ENCODE measurements at places on chromosomes 13 and 19. TPM values are rescaled to one million over a fixed set of nuclear protein-coding genes. Genes with fewer than 3 reads are reported as not detected.

Gene RPL36
- 703 TPM for total RNA-seq

Gene FAM32A
- 57.2 TPM for total RNA-seq

DNA sequence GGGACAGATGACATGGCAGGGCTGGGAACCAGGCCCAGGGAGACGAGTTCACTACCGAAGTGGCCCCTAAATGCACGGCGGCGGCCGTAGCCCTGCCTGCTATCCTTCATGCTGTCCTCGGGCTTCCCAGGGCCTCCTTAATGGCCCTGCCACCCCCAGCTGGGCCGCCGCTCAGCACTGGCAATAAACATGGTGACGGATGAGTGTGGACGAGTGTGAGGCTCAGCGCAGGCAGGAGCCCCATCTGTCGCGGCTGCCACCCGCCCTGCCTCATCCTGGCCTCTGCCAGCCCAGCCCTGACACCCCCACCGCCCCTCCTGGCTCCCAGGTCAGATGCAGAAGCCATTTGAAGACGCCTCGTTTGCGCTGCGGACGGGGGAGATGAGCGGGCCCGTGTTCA, 13.6 kb downstream of the PIN1 start:
- DNase-seq: no peak

DNA sequence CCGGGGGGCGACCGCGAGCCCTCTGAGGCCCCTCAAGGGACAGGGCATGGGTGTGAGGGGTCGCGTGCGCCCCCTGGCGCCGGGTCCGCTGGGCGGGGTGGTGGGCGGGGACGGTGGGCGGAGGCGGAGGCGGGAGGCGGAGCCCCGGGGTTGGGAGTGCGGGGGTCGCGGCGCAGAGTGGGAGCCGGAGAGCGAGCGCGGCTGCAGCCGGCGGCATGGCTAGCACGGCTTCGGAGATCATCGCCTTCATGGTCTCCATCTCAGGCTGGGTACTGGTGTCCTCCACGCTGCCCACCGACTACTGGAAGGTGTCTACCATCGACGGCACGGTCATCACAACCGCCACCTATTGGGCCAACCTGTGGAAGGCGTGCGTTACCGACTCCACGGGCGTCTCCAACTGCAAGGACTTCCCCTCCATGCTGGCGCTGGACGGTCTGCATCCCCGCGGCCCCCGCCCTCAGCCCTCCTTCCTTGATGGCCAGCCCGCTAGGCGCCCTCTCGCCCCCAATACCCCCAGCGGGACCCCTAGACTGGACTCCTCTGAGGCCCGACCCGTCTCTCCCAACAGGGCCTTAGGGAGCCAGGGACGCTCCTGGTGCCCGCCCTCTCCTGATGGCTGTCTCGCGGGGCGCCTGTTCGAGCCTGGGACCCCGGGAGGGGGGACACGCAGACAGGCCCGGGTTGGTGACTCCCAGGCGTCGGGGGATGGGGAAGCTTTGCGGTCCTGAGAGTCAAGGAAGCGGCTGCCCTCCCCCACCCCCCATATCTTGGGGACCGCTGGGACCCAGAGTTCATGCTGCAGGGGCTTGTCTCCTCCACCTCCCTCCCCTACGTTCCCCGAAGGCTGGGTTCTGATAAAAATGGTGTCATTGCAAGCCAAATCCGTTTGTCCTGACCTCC, at the start of gene CLDN10:
Gene CLDN10, plus strand, starts transcription at position 182 of the 903 bp plus-strand sequence. Its CDS starts 34 bp downstream, at position 216.
- DNase-seq: no peak

DNA sequence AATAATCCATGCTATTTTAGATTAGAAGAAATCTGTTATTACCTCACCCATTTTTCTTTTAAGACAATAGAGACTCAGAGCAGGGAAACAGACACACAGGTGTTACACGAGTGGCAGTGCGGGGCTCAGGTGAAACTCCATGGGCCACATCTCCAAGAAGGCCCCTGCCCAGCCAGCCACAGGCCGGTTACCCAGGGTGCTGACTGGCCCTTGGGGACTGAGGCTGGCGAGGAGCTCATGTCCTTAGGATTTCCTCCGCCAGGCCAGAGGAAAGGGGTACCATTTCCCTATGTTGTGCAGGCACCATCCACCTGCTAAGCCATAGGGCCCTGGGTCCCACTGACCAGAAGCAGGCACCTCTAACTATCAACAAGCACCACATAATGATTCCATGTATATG, 10.6 kb downstream of the C19orf47 start:
- no peak for DNase-seq

Gene KCTD4
- total RNA-seq: not detected

DNA sequence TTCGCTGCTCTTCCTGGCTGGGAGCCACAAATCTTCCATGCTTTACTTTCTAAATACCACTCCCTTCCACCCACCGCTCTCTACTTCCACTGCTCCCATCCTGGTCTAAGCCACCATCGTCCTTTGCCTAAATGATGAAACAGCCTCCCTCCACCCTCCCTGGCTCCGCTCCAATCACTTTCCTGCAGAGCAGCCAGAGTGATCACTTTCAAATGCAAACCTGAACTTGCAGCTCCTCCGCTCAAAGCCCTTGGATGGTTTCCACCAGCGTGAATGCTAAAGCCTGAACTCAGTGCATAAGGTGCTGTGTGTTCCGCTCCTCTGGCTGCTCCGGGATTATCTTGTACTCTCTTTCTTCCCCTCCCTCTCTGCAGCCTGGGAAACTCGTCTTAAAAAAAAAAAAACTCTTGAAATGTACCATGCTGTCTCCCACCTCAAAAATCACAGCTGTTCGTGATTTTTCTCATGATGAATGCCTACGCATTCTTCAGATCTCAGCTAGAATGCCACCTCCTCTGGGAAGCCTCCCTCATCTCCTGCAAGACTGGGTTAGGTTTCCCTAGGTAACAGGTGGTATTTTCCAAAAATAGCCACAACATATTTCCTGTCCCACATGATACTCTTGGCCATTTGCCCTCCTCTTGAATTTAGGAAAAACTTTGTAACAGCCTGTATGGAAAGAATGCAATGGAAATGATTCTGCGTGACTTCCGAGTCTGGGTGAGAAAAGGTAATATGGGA, 3.7 kb upstream of the SIN3B start:
- no peak for DNase-seq

DNA sequence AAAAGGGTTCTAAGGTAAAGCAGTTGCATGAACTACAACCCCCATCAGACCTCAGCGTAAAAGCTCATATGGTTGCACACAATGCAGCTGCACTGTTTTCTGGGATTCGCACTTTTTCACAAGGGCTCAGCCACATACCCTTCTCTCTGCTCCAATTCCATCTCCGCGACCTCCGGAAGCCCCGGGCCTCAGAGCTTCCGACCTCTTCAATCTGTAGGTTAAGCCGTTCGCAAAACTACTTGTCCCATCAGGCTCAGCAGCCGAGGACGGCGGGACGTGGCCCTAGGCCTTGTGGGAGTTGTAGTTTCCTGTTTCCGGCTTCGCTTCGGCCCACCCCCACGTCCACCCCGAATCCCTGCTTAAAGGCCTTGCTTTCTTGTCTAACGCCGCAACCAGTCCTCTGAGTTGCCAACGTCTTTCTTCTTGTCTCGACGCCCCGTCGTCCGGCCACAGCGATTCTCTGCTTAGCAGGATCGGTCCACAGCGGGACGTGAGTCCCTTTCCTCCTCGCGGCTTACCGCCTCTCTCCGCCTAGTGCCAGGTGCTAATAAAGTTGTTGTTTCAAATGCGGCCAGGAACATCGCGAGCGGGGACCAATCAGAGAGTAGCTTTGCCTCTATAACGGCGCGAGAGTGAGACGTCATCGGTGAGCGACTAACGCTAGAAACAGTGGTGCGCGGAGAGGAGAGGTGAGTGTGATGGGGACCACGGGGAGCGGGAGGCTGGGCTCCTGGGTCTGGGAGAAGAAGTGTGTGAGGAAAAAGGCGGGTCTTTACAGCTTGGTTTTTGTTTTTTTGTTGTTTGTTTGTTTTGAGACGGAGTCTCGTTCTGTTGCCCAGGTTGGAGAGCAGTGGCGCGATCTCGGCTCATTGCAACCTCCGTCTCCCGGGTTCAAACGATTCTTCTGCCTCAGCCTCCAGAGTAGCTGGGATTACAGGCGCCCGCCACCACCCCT, at the start of the genes PRPF31 and TFPT:
Gene PRPF31, plus strand, starts transcription at position 646 of the 955 bp plus-strand sequence. CDS start 2,525 bp downstream, outside the sequence.
Gene TFPT, minus strand, starts transcription at position 549 of the 955 bp plus-strand sequence. Its CDS starts 388 bp downstream, at position 161.
- no peak for DNase-seq

DNA sequence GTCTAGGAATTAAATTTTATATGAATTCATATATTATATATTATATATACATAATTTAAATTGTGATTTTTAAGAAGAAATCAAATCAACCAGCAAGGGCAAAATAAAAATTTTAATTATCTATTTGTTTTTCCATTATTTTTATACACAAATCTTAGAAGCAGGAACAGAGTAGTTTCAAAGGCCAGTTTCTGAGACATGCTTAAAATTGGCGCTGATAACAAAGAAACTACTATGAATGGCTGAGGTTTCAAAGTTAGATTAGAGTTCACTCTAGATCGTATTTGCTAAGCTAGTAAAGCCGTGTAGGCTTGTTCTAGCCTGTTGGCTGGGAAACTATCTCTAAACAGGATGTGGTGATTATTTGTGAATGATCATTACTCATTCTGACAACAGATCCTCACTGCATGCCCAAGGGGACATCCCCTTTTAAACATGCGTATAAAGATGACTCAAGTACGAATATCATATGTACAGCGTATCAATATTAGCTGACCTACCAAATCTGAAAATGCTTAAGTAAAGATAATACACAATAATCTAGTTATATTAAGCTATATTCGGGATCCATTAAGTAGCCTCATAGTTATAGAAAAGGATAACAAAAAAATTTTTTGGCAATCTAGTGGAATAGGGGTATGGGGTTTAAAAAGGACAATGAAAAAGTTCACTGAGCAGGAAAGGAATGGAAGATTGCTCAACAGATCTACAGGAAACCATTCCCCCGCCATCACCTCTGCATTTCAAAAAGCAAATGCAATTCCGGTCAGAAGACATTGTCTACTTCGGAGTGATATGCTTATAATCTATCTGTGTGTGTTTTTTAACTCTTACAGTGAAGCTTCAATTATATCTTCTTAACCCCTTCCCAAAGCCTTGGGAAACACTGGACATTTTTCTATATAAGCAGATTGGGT, 150.1 kb downstream of the SHISA2 start:
- no peak for DNase-seq

GRCh38 chr19:13146763-13147563, 3.2 kb downstream of the STX10 start:
- DNase-seq: no peak

All from vagina (tissue), 2 donors.